ENCODE measurements at places on chromosomes 11 and 22.
A peak's percentile ranks its signal among the peaks of the same experiment; 100 is the strongest.

GRCh38 chr11:121936781-121937447 lies 179.1 kb downstream of the BLID start:
- no peak for DNase-seq

GRCh38 chr11:65314501-65315203 lies at the start of gene CDC42EP2:
Gene CDC42EP2, plus strand, starts transcription at chr11:65314866. Its CDS starts 6,033 bp downstream, at chr11:65320899.
- DNase-seq = peak; percentile 74

DNA sequence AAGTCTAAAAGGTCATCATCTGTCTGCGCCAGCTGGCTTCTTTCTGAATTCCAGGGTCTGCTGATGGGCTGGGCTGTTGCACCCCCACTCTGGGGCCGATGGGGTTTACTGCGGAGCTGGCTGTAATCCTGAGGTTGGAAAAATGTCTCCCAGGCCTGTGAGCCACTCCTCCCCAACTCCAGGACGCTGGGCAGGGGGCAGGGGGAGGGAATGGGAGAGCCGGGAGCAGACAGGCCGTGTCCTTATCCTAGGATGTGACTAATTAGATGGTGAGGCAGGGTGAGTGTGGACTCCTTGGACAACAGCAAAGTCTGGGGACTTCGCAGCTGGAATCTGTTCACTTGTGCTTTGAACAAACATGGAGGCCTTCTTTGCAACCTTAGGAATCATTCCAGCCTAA lies 48.7 kb downstream of the LRRC32 start:
- no peak for DNase-seq

- no peak for DNase-seq
Measured at GRCh38 chr11:117668321-117668751, 128.7 kb downstream of the DSCAML1 start.

- no peak for DNase-seq
Measured at GRCh38 chr11:73555615-73556014, 42.3 kb downstream of the FAM168A start.

GRCh38 chr22:28538922-28539321 lies 140.7 kb downstream of the TTC28 start:
- no peak for DNase-seq

DNA sequence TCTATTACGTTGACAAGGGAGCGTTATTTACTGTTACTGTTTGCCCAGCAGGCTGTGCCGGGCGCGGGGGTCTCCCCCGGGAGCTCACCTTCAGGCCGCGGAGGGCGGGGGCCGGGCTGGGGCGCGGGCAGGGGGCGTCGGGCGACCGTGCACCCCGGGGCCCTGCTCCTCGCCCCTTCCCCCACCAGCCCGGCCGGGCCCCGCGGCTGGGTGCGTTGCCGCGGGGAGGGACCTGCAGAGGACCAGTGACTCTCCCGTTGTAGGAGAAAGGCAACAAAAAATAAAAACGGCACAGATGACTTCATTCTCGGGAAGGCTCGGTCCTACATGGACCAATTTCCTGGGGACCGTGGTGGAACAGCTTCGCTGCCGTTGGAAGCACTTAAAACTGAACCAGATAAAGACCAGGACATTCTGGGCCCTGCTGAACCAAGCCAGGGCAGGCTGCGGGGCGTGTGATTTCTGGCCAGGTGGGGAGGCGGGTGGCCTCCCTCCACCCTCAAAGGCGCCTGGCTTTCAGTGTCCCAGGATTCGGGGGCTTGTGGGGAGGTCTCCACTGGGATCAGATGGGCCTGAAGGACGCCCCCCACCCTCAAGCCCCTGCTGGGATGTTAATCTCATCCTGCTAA lies 57.4 kb downstream of the IGLL1 start:
- DNase-seq = peak; percentile 36

DNA sequence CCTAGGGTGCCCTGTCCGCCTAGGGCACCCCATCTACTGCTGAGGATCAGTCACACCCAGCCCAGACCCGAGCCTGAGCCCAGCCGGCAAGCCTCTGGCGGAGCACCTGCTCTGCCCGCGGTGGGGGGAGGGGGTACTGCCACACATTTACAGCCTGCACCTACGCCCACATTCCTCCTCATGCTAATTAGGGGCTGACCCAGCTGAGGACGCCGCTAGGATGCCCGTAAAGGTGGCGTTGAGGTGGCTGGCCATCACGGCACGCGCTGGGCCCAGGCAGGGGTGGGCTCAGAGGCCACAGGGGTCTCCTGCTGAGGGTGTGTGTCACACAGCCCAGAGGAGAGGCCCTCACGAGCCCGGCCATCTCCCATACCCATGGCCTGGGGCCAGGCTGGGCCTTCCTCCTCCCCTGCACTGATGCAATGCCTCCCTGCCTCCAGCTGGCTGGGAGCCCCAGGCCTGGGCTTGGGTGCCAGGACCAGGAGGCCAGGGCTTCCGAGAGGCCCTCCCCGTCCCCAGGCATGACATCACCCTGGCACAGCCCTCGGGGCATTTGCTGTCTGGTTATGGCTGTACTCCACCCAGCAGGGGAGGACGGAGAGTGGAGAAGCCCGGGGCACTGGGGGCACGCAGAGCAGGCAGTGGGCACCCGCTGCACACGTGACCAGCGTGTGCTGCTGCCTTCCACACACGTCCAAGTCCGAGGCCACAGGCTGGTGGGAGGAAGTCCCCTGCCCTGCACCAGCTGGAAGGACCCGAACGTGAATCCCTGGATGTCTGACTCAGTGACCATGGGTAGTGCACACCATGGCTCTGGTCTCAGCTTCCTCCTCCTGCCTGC lies 12.7 kb downstream of the DUSP8 start:
- DNase-seq = no peak

DNA sequence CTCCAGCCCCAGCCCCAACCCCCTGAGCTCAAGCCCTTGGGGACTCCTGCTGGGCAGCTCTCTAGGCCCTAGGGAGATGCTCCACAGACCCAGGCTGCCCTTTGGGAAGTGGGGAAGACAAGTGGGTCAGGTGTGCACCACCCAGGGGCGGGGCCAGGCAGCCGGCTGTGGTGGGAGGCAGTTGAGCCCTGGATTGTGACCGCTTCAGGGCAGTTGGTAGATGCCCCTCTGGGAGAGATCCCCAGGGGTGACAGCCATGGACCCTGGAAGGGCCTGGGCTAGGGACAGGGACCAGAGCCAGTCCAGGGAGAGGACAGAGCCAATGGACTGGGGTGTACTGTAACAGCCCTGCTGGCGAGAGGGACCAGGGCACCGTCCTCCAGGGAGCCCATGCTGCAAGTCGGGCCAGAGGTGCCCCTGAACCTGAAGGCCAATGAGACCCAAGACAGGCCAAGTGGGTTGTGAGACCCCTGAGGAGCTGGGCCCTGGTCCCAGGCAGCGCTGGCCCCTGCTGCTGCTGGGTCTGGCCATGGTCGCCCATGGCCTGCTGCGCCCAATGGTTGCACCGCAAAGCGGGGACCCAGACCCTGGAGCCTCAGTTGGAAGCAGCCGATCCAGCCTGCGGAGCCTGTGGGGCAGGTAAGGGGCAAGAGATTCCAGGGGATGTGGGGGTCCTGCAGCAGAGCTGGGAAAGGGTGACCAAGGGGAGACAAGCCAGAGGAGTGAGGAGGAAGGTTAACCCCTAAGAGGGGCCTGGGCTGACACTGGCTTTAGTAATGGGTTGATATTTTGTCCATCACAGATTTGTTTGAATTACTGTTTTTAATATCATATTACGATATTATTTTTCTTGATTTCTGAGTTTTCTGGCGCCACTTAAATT lies at the start of gene IGLL5:
Gene IGLL5 (plus strand): TSS at position 196 of the 883 bp plus-strand sequence. CDS start 238 bp downstream, at position 434.
- no peak for DNase-seq

- peak; percentile 5 for DNase-seq
Measured at GRCh38 chr11:57131080-57131790, 50.5 kb upstream of the LRRC55 start.

- no peak for DNase-seq
Measured at GRCh38 chr22:31861226-31861840, 83.0 kb upstream of the YWHAH start.

GRCh38 chr11:61866231-61866957 lies 25.0 kb downstream of the FADS3 start:
- no peak for DNase-seq

DNA sequence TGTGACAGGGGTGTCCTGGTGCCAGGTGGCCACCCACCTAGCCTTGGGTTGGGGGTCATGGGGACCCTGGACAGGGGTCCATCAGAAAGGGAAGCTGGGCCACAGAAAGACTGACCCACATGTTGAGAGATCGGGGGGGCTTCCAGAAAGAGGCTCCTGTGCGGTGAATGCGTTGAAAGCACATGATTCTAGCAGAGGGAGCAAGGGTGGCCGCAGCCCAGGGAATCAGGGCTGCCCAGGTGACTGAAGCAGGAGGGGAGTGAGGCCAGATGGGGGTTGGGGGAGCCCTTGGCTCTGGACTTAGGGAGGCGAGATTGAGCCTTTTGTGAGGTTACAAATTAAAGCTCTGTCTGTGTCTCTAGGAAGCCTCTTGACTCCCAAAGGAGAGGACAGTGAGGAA lies 80.7 kb downstream of the MORC2 start:
- no peak for DNase-seq

DNA sequence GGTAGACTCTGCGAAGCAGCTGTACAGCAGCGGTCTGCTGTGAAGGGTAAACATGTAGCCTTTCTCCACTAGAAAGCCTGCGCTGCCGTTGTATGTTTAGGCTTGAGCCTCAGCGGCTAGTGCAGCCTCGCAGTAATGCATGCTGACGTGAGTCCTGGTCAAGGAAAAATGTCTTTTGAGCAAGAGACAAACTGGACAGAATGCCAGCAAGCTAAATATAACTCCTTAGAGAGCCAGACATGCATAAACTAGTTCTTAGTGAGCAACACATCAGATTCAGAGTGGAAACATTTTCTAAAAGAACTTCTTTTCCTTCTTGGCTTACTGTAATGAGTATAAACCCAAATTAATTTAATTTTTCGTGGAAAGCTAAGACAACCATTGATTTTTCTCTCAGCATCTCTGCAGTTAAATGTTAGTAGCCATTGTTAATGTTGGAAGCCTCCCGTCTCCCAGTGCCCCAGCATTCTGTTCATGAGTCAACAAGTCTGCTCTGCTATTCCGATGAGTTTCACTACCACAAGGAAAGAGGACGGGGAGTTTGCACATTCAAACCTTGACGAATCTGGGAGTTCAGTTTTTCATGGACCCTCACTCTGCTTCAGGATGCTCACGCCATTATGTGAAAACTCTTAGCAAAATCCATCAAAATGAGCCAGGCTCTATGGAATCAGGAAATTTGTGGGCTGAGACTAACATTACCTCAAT lies 51.4 kb downstream of the JAM3 start:
- no peak for DNase-seq

GRCh38 chr11:114664641-114665040 lies 13.7 kb upstream of the NXPE2 start:
- no peak for DNase-seq

GRCh38 chr11:113419454-113420003 lies 31.9 kb downstream of the ANKK1 start:
- no peak for DNase-seq

DNA sequence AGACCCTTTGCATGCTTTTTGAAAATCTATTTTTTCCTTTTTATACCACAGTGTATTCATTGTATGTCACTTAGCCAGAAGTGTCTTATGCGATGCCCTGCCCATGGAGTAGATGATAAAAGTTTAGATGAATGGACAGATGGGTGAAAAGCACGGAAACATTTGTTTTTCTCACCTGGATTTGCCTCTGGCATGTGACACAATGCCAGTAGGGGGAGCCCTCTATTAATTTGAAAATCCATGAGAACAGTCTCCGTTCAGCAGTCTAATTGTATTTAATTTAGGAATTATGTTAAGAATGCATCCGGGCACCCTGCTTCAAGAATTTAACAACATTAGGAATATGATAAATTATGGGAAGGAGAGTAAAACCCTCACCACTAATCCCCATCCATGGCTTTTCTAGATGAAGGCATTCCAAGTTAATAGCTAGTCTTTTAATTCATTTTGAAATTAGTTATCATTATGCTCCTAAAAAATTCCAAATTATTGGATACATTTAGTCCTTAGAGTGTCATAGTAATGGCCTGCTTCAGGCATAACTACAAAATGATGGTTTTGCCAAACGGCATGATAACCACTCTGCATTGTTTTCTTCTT lies 55.3 kb upstream of the ALKBH3 start:
- peak; percentile 8 for DNase-seq

DNA sequence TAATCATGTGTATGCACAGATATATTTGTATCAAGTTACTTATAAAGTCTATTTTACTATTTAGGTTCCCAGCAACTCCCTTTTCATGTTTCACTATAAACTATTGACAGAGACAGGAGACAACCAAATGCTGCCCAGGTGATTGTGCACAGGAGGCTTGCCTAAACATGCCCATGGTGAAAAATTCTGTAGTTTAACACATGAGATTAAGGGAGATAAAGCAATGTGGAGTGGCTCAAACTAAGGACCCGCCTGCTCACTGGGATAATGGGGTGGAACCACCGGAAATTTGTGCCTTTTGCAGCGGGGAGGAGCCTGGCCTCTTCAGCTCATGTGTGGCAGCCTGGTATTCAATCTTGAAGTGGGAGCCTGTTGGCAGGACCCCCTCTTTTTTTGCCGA lies 459.5 kb upstream of the CNTN5 start:
- no peak for DNase-seq

GRCh38 chr22:32555581-32555980 lies 81.0 kb downstream of the FBXO7 start:
- no peak for DNase-seq

GRCh38 chr22:34344702-34345101 lies 424.4 kb upstream of the LARGE1 start:
- DNase-seq = no peak

- DNase-seq = no peak
Measured at GRCh38 chr11:27658535-27659236, 41.6 kb downstream of the BDNF start.

DNA sequence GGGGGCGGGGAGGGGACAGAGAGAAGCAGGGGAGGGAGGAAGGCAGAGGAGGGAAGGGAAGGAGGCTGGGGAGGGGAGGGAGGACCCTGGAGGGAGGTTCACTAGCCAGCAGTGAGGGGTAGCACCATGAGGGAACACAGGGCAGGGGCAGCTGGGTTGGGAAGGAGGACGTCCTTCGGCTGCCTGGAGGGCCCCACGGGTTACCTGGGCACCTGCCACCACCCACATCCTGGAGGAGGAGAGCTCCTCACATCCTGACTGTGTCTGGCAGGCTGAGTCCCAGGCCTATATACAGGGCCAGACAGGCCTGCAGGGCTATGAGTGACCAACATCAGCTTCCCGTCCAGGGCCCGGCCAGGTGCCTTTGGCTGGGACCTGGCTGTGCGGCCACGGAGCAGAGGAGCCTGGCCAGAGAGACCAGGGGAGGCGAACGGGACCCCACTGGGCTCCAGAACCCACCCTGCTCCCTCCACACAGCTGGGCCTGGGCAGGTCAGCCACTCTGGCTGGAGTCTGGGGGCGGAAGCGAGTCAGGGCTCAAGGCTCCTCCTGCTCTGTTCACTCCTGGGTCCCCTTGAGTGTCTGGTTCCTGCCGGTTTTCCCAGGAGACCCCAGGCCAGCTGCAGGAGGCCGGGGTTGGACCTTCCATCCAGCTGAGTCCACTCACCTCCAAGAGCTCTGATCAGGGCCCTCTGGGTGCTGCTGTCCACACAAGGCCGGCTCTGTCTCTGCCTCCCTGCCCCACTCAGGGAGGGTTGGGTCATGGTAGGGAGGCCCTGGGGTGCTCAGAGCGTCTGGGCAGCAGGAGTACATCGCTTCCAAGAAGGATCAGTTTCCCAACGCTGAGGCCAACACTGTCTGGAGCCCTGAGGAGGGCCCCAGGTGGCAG lies 677.7 kb downstream of the BRD1 start:
- DNase-seq = no peak
